ENCODE measurements at places on chromosomes 12 and 14.

DNA sequence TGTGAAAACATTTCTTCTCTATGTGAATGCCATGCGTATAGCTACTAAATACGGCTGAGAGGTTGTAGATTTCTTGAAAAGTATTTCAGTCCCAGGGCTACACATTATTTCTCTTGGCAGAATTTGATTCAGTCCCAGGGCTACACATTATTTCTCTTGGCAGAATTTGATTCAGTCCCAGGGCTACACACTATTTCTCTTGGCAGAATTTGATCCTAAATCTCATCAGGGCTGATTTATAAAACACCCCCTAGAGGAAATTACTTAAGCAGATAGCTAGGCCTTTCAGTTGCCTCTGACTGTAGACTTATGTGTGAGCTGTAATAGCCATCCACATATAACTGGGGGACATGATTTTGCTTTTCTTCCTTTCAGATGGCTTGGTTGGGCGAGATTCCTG lies 50.4 kb downstream of the AK7 start:
- DNase-seq: no peak

DNA sequence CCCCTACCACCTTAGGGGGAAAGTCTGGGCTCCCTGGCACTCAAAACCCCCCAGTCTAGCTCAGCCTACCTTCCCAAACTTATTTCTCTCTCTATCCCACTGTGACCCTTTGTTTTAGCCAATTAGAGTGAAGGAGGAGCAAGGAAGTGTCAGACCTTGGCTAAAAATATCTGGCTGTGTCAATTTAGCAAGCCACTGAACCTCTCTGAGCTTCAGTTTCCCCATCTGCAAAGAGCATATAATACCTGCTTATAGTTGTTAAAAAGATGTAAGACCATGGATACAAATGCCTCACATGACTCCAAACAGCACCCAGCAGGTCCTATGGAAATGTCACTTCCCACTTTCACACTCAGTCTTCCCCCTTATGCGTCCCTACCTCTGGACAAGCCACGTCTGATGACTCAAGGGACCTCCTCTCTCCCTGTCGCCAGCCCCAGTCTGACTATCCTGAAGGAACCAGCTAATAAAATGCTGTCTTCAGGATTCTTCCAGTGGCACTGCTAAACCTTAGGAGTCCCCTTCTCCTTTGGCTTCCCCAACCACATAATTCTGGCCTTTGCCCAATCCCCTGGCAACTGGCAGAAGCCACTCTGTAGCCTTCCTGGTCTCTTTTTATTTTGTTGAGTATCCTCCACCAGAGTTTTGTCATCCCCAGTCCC lies 19.3 kb downstream of the FOXN3 start:
- no peak for DNase-seq

DNA sequence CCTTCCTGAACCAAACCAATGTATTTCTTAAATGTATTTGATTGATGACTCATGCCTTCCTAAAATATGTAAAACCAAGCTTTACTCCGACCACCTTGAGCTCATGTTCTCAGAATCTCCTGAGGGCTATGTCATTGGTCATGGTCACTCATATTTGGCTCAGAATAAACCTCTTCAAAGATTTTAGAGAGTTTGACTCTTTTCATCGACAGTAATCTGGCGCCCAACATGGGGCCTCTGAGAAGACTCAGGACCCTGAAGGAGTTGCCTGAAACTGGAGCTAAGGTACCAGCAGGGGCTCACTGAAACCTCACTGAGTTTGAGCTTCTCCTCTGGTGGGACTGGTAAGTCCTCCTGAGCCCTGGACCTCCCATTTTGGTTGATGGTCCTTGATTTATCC lies 17.2 kb upstream of the PSMC1 start:
- DNase-seq: no peak

GRCh38 chr14:50360851-50361250 lies 35.8 kb downstream of the CDKL1 start:
- no peak for DNase-seq

- DNase-seq: no peak
Observed at GRCh38 chr12:57765003-57765697, 1.7 kb downstream of the CYP27B1 start.

- no peak for DNase-seq
Observed at GRCh38 chr12:93805736-93806141, 128.6 kb downstream of the CRADD start.

DNA sequence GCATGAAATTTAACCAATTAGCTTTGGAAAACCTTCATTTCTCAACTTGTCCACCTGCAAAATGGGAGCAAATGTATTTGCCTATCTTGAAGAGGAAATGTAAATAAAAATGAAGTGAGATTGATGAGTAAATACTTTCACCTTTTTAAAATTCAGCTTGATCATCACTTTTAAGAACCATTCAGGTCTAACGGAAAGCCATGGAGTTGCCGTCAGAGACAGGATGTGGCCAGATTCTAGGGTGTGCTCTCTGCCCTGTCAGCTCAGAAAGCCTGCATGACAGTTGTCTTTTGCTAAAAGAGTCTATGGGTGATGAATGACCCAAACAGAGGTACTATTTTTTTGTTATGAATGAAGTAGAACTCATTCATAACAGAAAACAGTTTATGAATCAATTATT lies 104.3 kb upstream of the SLC35F4 start:
- DNase-seq: no peak

DNA sequence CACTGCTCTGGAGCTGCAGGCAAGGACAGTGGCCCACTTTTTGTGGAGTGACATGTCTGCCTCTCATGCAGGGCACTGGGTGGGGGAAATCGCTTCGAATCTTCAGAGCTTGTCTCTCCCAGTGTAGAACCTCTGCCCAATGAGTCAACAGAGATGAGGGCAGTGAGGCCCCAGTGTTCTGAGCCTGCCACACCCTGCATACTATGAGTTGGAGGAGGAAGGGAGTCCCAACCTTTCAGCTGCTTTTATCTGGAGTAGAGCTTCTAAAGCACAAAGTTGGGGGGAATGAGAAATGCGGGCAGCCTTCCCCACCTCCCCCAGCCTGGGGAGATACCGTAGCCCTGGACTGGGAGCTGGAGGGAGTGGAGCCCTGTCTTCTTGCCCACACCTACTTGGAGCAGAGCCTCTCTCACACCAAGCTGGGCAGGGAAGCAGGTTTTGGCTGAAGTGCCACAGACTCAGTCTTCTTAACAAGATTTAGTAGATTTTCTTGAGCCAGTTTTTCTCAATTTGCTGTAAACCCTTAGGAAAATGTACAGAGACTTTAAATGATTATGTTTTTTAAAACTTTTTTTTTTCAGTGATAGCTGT lies 159.1 kb downstream of the ADGRD1 start:
- no peak for DNase-seq

- DNase-seq: no peak
Observed at GRCh38 chr14:101810897-101811621, 49.5 kb downstream of the PPP2R5C start.

- DNase-seq: no peak
Observed at GRCh38 chr14:60642270-60643140, 6.8 kb downstream of the SIX1 start.

DNA sequence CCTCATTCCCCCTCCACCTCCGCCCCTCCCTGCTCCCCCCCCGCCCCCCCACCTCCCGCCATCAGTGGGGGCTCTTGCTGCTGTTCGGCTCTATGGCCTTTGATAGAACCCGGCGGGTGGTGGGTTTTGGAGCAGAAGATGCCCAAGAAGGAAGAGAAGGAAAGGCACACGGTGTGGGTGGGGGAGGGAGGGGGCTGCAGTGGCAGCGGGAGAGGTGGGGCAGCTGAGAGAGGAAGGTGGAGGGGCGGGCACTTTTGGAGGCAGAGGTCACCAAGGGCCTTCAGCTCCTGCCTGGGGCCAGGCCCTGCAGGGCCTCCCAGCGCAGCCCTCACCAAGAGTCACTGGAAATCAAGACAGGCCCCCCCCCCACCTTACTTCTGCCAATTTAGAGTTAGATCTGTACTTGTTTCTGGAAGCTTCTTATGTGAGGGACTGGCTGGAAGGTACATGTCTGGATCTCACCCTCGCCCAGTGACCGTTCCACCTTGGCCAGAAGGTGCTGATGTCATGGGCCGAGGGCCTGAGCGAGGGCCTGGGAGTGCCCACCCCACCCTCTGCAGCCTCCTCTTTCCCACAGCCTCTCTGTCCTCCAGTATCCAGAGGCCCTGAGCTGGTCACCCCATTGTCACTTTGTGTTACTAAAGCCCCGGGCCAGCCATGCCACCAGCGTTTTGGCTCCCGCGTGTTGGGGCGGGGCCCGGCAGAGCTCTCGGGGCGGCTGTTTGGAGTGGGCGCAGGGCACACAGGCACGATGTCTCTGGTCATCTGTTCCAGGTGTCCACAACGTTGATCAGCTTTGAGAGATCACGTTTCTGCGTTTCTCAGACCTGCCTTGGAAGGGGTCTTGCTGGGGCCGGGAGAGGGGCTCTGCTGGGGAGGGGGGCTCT lies 153.9 kb downstream of the KIF26A start:
- DNase-seq: no peak

DNA sequence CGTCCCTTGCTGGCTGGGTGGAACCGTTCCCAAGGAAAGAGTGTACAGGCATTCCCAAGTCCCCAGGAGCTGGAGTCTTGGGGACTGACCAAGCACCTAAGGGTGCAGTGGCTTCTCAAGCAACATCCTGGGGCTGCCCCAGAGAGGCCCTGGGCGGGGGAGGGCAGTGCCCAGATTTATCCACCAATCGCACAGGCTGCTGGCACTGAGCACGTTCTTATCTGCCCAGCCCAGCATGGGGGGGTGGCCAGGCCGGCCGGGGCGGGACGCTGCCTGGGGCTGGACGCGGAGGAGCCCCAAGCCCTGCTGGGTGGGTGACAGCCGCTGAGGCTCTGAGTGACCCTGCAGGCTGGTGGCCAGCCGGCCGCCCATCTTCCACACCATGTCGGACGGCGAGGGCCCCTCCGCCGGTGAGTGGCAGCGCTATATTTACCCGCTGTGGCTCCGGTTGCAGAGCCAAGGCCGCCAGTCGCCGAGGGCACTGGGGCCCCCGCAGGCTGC lies 53.4 kb downstream of the CYP46A1 start:
- DNase-seq: no peak

GRCh38 chr12:53050426-53051057 lies 677 bp downstream of the TNS2 start:
- no peak for DNase-seq

- no peak for DNase-seq
Observed at GRCh38 chr14:51604073-51604472, 47.6 kb upstream of the FRMD6 start.

GRCh38 chr14:103556946-103557758 lies 5.3 kb downstream of the BAG5 start:
- no peak for DNase-seq

DNA sequence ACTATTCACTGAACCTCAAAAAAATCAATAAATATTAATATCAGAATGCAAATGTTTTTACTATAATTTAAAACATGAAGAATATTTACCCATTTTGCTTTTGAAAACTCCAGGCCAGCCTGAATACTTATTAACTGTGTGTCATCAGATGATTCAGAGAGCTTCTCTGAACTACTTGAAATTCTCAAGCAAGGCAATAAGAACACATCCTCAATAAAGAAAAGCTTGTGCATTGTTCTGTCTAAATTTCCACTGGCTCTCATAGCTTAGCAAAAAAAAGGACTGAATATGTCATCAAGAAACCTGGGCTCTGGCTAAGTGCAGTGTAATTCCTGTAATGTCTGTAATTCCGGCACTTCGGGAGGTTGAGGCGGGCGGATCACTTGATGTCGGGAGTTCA lies 194.1 kb downstream of the BTG1 start:
- no peak for DNase-seq

- peak; percentile 90 for DNase-seq
Observed at GRCh38 chr14:63800651-63801375, 52.0 kb upstream of the SYNE2 start.

DNA sequence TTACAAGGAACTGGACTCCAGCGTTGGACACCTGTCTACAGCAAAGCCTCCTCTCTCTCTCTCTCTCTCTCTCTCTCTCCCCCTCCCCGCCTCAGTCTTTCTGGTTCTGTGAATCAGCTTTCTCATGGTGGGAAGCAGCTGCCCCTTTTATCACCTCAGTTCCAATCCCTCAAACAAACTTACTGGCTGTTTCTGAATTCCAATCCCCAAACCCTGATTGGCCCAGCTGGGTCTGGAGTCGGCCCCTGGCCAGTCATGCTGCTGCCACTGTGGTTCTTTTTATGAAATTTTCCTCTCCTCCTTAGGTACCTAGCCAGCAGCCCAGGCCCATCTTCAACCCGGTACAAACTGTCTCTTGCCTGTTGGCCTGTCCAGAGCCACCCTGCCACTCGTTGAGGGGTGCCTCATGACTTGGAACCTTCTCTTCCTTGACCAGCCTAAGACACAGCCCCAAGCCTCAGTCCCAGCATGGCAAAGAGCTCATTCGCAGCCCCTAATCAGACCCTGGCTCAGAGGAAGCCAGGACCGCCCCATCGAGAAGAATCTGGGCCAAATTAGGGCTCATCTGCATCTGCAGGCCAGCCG lies 9.4 kb upstream of the MORN3 start:
- DNase-seq: no peak

- no peak for DNase-seq
Observed at GRCh38 chr12:123092866-123093265, 58.0 kb downstream of the PITPNM2 start.

GRCh38 chr12:105275997-105276733 lies 40.2 kb upstream of the APPL2 start:
- no peak for DNase-seq

DNA sequence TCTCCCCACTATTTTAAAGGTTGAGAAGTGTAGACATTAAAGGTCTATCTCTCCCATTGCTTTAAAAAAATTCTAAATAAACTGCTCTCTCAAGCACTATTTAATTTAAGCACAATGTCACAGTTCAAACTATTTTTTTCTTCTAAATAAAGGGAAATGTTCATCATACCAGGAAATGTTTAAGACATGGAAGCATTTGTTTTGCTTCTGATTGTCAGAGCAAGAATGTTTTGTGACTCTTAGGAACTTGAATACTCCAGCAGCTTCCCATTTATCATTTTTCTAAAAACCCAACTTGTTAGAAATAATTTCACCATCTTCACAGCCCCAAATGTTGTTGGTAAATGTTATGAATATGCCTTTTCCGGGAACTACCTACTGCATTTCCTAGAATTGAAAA lies 121.8 kb upstream of the NTF3 start:
- no peak for DNase-seq

DNA sequence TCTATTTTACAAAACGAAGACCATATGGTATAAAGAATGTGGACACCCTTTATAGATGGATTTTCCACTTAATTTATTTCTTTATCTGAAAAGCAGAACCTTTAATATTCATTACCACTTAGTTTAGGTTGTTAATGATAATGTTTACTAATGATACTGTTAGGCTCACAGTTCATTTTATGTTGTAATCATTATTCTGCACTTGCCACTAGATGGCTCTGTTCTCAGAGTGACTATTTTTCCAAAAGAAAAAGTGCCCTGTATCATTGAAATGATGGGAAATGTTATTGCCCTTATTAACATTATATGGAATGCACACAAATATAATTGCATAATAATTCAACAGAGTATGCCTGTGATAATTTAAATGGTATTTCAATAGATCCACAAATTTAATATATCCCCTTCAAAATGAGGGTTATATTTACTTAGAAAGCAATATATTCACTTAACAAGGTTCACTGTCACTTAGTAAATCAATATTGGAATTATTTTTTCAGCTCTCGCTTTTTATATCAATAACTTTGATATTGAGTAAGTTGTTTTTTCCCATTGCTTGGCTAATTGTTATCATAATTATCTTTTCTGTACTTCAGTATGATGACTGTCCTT lies 95.7 kb downstream of the PDE3A start:
- DNase-seq: peak; percentile 60

All from G401 (cell line).